ENCODE measurements at places on chromosomes 6 and 20.

DNA sequence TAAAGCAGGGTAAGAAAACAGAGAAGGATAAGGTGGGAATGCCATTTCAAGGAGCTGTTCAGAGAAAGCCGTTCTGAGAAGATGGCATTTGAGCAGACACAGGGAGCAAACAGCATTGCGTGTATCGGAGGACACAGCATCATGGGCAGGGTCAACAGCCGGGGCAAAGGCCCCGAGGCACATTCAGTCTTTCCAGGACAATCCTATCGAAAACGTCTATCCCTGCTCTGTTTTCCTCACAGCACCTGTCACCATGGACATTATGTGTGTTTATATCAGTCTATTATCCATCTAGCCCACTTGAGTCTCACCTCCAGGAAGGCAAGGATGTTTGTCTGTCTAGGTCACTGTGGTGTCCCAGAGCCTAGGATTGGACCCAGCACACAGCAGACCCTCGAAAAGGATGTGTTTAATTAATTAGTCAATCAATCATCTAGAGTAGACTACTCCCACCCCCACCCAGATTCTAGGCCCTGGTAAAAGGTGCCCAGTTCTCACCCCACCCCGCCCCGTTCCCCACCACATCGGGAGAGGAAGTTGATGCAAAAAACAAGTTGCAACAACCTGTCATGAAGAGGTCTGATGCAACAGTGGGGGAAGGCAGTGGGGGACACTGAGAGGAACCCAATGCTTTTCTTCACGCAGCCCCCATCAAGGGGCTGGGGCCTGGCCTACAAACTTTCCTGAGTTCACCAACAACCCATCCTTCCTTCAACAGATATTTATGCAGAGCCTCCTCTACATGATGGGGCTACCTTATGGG lies 66.6 kb downstream of the PREX1 start:
- DNase-seq = no peak

GRCh38 chr6:131288214-131288613 lies 152.9 kb downstream of the AKAP7 start:
- DNase-seq = no peak

DNA sequence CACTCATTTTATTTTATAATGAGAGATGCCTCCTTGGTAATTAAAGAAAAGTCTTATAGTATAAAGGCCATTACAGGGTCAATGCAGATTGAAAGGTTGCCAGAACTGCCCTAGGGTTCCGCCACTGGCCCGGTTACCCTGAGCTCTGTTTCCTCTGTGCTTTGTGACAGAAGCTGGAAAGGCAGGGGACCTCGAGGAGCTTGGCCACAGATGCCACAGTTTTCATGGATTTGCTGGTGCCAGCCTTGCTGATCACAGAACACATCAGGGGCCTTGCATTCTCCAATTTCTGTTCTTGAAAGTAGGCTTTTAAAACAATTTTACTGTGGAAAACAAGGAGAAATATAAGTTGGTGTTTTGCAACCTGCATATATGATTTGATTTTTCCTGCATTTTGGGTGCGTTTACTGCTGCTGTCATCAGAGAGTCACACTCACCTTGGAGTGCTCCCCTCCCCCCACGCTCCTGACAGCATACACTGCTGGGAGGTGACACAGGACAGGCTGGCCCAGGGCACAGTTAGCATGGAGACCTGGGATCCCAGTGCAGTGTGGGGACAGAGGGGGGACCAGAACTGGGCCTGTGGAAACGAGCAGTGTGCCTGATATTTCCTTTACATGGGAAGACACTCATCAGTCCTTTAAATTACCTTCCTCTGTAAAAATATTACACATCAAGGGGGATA lies 142.8 kb downstream of the CFAP61 start:
- DNase-seq = no peak

DNA sequence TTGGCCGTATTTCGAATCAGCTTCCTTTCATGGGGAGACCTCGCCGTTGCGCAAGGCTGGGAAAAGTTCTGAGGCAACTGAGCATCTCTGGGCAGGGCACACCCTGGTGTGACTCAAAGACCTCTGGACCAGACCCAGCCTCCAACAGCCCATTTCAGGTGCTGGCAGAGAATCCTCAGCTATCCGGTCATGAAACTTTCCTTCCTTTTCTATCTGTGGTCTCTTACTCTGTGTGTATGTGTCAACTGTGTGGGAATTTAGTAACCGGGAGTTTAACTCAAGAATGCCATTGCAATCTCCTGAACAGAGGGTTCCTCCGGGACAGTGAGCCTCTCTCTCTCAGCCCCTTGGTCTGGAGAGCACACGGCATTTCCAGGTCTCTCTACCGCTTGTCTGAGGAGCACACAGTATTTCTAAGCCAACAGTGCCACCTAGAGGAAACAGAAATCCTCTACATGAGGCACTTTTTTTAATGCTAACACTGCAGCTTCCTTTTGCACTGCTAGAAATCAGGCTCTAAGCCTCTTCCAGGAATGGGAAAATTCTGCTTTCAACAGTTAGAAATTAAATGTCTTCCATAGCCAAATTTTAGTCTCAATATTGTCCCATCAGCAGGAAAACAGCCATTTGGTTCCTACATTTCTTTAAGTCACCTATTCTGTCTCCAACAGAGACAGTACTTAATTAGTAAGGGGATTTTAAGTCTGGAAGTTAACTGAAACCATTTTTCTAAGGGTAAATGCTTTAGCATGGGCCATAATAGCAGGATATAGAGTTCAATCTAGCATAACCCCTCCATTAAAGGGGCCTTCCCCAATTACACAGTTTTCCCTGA lies 32.7 kb downstream of the PLN start:
- DNase-seq = no peak

DNA sequence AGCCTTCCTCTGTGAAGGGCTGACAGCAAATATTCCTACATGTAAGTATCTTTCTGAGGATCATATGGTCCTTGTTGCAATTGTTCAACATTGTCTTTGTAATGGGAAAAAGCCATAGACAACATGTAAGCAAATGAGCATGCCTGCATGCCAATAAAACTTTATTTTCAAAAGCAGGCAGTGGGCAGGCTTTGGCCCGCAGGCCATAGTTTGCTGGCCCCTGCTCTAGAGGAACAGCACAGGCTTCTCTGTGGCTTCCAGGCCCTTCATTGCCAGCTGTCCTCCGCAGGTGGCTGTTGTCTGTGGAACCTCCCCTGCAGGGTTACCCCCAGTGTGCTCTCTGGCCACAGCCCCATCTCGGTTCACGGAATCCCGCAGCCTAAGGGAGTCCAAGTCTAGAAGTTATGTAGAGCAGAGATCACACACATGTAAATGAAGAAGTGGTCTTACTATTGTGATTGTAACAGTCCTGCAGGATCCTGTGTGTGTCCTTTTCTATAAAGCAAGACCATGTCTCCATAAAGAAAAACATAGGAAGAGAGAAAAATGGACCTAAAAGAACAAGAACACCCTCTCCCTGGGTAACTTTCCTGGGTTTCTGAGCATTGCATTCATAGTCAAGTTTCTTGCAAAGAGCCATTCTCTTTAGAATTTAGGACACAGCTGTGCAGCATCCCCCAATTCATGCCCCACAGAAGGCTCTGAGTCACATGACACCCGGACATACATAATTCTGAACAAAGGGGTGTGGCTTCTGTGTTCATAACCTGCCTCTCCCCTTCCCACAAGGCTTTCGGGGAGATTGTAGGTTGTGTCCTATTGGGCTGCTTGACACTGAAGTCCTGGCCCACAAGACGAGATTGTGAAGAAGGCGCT lies 10.0 kb downstream of the UNC93A start:
- DNase-seq = no peak

GRCh38 chr6:89215391-89215790 lies 1.8 kb downstream of the GABRR1 start:
- no peak for DNase-seq

DNA sequence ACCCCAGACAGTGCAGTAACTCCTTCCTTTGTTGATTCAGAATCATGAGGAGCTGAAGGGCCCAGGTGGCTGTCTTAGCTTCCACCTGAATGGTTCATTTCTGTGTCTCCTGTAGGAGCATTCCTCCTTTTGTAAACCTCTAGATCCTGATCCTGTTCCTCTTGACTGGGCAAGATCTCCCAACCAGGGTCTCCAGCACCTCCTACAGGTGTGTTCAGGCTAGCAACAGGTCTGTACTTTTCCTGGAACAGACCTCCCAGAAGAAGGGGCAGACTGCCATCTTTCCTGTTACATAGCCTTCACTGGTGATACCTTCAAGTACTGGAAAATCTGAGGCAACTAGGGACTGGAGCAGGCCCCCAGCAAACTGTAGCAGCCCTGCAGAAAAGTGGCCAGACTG lies 35.2 kb downstream of the HLA-B start:
- no peak for DNase-seq

DNA sequence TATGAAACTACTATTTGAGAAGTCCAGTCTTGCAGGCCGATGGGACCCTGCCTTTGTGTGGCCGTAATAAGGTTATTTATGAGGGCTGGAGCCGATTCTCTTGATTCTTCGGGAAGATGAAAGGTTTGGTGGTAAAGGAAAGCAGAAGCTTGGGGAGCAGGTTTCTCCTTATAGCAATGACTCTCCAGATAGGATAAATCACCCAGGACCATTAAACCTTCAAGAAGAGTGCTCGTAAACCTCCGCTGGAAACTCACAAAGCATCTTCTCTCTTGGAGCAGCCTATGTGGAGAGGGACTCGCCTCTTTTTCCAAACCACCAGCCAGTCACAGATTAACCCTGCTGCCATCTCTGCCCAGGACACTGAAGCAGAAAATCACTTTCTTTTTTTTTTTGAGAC lies 69.6 kb upstream of the SALL4 start:
- no peak for DNase-seq

GRCh38 chr20:14214046-14214445 lies 123.4 kb downstream of the FLRT3 start:
- DNase-seq = no peak

DNA sequence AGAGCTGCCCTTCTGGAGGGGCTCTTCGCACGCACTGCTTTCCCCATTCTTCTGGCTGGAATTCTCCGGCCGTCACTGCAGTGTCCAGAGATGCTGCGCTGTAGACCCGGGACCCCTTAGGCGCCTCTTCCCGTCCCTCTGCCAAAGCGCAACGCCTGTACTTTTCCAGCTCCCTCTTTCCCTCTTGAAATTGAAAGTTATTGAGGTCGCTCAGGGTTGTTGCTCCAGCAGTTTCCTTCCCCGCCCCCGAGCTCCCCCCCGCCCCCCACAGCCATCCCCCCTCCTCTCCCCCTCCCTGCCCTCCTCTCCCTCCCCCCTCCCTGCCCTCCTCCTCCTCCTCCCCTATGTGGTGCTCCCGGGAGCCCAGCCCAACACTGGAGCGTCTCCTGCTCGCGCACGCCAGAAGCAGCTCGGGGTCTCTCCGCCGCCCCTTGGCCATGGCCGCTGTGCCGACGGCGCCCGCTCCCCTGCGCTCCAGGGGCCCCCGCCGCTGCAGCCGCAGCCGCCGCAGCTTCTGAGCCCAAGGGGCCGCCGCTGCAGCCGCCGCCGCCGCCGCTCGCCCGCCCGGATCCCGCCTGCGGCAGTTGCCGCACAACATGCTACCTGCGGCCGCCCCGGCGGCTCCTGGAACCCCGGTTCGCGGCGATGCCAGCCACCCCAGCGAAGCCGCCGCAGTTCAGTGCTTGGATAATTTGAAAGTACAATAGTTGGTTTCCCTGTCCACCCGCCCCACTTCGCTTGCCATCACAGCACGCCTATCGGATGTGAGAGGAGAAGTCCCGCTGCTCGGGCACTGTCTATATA lies at the start of gene RSPO3:
Gene RSPO3 (plus strand): TSS at position 374 of the 804 bp plus-strand sequence. CDS start 522 bp downstream, outside the sequence.
- no peak for DNase-seq

DNA sequence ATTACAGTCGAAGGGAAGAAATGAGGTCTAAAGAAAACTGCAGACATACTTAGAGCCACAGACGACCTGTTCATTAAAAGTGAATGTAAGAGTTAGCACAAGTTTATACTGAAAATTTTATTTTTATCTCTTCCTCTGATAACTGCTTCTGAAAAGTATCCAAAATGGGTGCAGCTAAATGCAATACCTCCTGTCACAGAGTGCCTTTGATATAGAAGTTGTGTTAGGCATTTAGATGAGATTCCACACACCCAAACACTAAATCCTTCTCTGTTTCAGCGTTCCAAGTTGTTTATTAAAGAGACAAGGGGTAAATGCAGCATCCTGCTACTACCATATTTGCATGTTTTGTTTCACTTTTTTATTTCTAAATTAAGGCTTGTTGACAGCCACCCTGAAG lies 214.7 kb upstream of the TSHZ2 start:
- no peak for DNase-seq

- DNase-seq = no peak
Observed at GRCh38 chr6:33828452-33828763, 24.6 kb upstream of the MLN start.

GRCh38 chr20:37455659-37456058 lies 65.4 kb upstream of the NNAT start:
- no peak for DNase-seq

GRCh38 chr6:33018904-33019303 lies 9.5 kb upstream of the HLA-DOA start:
- DNase-seq = no peak

- DNase-seq = no peak
Observed at GRCh38 chr6:63660757-63661156, 25.2 kb downstream of the PHF3 start.

DNA sequence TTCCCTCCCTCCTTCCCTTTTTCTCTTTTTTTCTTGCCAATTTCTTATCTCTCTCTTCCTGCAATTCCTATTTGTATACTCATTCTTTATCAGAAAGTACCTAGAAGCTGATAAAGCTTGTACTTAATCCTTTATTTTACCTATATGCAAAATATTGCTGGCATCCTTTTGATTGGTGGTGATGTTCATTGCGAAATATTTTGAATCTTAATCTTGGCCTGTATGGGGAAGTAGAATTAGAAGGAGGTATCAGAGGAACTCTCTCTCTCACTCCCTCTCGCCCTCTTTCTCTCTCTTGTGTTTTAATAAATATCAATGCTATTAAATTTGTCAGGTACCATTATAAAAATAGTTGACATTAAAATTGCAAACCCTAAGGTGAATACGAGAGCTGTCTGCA lies 52.8 kb downstream of the UST start:
- no peak for DNase-seq

DNA sequence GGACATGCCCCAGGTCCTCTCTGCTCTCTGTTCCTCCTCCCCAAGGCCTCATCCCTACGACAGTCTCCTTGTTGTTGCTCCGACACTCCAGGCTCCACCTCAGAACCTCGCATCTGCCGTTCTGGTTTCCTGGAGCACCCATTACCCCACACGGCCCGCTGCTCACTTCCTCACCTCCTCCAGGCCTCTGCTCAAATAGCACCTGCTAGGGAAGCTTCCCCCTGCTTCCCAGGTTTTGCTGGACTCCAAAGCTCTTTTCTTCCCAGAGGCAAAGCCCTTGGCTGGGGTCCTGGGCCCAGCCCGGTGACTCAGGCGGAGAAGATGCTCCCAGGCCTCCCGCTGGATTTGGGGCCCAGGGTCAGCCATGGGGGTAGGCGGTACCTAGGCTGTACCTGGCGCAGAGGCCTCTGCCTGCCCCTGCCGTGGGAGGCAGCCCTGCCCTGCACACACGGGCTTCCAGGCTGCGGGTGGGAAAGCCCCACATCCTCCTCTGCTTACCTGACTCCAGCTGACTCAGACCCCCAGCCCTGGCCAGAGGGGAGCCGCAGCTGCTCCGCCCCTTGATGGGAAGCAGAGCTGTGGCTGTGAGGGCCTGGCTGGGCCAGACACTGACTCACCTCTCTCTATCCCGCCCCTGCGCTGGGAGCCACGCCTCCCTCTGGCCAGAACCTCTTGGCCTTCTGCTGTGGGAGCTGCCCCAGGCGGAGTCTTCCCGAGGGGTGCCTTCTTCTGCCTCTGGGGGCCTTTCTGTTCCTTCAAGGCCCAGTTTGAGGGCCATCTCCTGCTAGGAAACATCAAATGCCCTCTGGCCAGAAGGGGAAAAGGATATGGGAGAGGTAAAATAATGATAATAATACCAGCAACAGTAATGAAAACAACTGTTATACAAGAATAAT lies 130.5 kb downstream of the CEBPB start:
- no peak for DNase-seq

GRCh38 chr6:47111685-47112084 lies 69.6 kb upstream of the ADGRF1 start:
- no peak for DNase-seq
